NCI-H146 (cell line): ENCODE measurements at places on chromosomes 6 and 20.
A peak's percentile ranks its signal among the peaks of the same experiment; 100 is the strongest.

GRCh38 chr6:6866656-6867403, 240.9 kb upstream of the RREB1 start:
- no peak for DNase-seq

DNA sequence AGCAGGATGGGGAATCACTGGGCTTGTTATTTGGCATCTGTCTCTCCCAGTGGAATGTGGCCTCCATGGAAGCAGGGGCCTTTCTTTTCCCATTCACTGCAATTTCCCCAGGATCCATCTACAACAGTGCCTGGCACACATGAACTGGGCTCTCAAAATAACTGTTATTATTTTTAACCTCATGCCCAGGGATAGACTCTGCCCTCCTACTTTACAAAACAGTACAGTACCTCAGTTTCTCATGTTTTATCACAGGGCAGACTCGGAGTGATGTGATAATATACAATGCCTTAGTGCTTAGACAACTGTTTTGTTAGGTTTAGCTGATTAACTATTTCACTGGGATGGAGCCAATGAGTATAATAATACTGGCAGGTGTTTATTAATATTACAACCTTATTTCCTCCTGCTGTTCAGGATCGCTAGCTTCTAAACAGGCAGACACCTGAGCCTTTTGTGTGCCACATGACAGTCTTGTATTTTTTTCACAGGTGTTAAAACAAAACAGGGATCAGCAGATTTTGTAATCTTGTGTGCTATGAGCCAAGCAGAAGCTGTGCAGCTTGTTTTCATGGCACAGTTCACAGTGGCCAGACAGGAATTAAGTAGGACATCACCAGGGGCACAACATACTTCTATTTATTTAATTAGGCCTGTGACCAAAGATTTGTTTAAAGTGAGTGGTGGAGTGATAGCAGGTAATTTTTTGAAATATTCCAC, 157.7 kb upstream of the EYA4 start:
- peak; percentile 85 for DNase-seq

GRCh38 chr20:56004611-56005388, 519 bp downstream of the CBLN4 start:
- DNase-seq, result no peak

GRCh38 chr20:59015411-59015810, 3.8 kb upstream of the TUBB1 start:
- no peak for DNase-seq

DNA sequence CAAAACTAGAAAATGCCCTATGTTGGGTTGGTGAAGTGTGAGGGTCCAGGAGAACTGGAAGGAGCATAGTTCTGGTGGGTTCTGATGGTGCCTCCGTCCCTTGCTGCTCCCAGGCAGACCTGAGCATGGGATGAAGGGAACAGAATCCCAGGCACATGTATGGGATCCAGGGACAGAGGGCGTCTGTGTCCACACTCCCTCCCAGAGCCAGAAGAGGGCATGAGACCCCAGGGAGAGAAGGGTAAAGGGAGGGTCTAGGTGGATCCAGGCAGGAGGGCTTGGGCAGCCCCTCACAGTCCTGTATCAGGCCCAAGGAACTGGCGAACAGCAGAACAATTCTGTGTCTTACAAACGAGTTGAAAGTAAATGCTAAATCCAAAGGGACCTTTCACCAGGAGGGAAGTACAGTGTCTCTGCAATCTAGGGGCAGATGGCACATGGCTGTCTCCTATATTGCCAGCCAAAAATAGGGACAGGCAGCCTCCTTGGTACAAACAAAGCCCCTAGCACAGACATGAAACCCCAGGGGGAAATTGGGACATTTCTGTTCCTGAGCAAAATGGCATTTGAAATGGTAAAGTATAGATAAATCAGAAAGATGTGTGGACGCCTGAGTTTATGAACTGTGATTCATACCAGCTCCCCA, 2.5 kb upstream of the BPIFA1 start:
- DNase-seq, result no peak

GRCh38 chr6:157144859-157145568, 178.3 kb downstream of the TMEM242 start:
- no peak for DNase-seq

DNA sequence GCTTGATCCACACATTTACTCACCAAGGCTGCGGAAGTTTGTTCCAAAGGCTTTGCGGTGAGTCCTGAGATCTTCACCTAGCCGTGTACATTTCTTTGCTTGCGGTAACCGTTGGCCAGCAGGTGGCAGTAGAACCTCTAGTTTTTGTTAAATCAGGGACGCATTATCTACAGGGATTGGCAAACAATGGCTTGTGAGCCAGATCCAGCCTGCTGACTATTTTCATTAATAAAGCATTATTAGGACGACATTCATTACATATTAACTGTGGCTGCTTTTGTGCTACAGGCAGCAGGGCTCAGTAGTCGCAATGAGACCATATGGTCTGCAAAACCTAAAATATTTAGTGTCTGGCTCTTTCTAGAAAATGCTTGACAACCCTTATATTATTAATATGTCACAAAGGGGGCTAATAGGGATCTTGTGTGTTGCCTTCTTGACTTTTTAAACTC, 174.1 kb downstream of the DOK5 start:
- DNase-seq, result peak; percentile 78

DNA sequence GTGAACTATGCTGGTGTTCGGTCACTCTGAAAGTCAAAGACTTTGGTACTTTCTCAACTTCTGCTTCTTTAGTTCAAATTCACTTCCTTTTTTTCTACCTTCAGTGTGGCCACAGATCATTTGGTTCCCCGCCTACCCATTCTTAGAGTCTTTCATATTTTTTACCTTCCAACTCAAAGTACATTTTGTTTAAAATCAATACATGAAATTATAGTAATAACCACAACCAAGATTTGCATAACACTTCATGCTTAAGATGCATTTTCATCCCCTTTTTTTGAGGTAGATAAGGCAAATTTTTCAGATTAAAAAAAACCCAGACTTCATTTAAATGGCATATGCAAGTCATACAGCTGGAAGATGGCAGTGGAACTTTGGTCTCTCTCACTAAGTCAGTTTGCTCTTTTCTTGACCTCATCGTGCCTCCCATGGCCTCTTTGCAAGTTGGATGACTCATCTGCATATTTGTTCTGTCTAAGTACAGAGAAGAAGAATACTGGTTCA, 11.9 kb upstream of the CNR1 start:
- no peak for DNase-seq

DNA sequence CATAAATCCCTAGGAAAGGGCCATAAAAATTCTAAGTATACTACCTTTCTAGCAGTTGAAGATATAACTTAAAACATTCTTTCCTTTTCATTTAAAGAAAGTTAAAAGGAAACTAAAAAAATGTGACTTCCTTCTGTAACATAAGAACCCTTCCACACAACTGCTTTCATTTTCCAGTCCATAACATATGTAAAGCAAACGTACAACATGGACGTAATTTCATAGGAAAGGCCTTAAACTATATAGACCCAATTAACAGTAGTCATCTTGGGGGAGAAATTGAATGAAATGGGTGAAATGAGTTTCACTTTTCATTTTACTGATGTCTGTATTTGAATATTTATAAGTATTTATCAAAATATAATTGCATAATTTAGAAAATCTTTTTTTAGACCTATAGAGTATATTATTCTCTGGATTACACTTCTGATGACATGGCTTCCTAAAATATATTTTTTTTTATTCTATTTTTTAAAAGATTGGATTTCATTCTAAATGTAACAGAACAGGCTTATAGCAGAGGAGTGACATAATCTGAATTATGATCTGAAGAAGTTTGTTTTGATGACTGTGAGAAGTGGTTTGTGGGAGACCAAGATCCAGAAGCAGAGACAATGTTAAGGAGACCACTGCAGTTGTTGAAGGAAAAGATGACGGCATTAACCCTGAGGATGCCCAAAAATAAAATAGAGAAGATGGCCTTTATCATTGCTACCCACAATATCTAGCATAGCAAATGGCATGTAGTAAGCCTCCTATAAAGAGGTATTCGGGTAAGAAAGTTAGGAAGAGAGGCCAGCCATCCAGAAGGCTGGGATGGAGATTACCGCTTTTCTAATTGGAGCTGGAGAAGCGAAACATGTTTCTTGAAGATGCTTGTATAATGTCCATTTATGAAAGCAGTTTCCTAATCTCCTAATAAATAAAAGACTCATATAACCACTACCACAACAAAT, 260.4 kb downstream of the PTPRK start:
- DNase-seq, result no peak

DNA sequence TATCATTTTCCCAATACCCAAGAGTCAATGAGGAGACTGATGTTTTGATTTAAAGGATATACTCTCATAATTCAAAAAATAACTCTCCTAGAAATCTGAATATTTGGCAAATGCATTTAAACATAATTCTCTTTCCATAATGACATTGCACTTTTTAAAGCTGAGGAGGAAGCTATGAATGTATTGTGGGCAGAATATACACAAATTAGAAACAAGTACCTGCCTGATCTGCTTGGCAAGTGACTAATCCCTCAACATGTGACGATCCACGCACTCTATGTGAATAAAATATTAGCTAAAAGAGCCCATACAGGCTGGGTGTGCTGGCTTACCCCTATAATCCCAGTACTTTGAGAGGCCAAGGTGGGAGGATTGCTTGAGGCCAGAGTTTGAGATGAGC, 88.3 kb upstream of the CCDC28A start:
- DNase-seq, result no peak

DNA sequence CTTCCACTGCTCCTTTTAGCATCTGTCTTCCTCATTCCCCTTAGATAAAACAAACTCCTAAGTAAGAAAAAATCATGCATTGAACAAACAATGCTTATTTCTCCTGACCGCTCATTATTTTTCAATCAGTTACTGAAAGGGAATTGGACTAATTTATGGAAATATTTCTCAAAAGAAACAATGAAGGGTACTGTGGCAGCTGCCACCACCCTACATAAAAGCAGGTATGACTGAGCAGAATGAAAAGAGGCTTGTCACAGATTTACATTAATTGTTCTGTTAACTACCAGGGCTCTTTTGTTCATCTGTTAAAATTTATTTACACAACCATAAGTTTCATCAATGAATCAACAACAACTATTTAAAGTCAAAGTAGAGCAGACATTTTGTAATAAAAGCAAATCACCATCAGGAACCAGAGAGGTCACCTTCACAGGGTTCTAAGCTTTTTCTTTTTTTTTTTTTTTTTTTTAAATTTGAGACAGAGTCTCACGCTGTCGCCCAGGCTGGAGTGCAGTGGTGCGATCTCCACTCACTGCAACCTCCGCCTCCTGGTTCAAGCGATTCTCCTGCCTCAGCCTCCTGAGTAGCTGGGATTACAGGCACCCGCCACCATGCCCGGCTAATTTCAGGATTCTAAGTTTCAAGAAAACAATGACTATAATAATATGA, 204.0 kb downstream of the PTPRK start:
- peak; percentile 88 for DNase-seq

DNA sequence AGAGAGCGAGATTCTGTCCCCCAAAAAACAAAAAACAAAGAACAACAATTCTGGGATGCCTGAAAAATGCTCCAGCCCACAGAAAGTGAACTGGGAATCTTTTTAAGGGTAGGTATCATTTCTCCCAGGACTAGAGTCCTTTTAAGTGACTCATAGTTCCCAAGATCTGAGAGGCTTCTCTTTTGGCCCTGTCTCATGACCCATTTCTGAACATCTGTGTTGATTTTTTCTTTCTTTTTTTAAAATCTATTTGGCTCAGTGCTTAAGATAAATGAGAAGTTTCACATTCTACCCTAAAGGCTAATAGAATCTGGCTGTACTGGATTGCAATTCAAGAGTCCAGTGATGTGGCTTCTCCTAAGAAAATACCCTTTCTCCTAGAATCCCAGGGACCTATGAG, 217.6 kb upstream of the FOXQ1 start:
- DNase-seq, result no peak

DNA sequence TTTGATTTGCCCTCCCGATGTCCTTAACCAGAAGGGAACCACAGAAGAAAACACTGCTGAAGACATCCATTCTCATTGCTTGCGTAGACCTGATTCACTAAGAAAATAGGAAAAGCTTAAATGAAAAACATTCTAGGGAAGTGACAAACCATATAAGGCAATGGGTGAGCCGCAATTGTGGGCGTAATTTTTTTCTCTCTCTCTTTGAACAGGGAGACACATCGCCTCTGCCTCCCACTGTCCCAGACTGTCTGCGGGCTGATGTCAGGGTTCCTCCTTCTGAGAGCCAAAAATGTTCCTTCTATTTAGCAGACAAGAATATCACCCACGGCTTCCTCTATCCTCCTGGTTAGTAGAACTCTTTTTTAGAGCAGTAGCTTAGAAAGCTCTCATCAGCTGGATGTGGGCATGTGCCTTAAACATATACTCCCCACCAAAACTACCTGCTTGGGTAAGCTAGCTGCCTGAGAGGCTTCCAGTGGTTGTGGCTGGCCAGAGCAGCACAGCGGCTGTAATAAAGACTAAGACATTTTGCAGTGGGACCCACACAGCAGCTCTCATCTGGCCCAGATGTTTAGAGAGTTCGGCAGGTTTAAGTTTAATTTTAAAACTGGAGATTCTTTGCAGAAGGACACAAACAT, 22.7 kb upstream of the CTAGE9 start:
- DNase-seq, result no peak

- no peak for DNase-seq
Observed at GRCh38 chr20:23513164-23513563, 22.2 kb downstream of the CST8 start.

- DNase-seq, result no peak
Observed at GRCh38 chr20:23283096-23283850, 67.3 kb upstream of the NXT1 start.

DNA sequence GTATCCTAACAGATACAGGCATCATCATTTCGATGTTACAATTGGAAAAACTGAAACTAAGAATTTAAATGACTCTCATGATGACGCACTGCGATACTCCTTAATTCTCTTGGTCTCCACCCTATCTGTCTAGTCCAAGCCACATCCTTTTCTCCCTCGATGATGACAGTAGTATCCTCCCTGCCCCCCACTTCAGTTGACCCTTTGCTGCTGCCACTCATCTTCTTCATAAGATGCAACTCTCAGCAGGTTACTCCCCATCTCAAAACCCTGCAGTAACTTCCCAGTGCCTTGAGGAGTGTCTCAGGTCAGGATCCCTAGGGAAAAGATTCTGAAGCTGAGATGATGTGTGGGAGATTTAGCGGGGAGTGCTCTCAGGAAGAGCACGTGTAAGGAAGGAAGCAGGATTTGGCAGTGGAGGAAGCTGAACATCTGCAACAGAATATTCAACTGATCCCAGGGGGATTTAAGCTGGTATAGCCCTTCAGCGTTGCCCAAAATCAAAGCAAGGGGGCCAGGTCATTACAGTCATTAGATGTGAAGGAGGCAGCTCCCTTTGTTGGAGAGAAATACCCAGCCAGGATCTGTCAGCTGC, 16.1 kb downstream of the JPH2 start:
- no peak for DNase-seq

DNA sequence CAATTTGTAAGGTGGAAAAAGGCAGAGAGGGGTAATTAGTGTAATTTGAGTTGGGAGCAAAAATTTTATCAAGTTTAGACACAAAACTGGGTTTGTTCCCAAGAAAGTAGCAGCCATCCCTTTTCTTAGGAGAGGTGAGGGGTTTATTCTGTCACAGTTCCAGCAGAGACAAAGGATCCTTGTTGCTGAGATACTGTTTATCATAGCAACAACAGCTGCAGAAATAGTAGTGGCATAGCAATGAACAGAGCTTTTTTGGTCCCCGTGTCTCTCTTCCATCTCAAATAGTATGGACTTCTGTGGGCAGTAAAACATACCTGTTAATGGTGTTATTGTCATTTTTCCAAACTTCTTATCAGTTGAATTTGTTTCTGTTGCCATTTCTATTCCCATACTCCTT, 23.9 kb downstream of the ZKSCAN8 start:
- no peak for DNase-seq
